ENCODE measurements at places on chromosomes 6 and 20. TPM values are rescaled to one million over a fixed set of nuclear protein-coding genes. Genes with fewer than 3 reads are reported as not detected.
A peak's percentile ranks its signal among the peaks of the same experiment; 100 is the strongest.

GRCh38 chr6:16440636-16441212, 202.3 kb downstream of the GMPR start:
- no peak overlapping the region for H3K27ac ChIP-seq
- no peak overlapping the region for H3K4me3 ChIP-seq
- no peaks in the 10 kb centered on the region for H3K36me3 ChIP-seq

- peaks cover 4% of the 10 kb centered on the region for H3K27me3 ChIP-seq
- H3K27ac ChIP-seq, result peak overlapping the region; percentile 74
- H3K4me1 ChIP-seq, result peaks cover 28% of the 10 kb centered on the region
- DNase-seq, result no peak
These were observed 53.3 kb downstream of the TRAM2 start for GRCh38 chr6:52523378-52524142.

GRCh38 chr6:36217188-36217587, 20.6 kb downstream of the BRPF3 start:
- H3K27ac ChIP-seq, result peak overlapping the region; percentile 43
- H3K36me3 ChIP-seq, result peaks cover 34% of the 10 kb centered on the region

Gene MEP1A
- not detected for total RNA-seq

Gene KCNK15
- total RNA-seq, result not detected

Gene BMP5
- total RNA-seq, result 0.18 TPM
